Substantia nigra (tissue), 51 donors: ENCODE measurements at places on chromosomes 16 and 17.

GRCh38 chr16:57795431-57795878 is 6.8 kb downstream of the KIFC3 start:
- DNase-seq, result no peak

DNA sequence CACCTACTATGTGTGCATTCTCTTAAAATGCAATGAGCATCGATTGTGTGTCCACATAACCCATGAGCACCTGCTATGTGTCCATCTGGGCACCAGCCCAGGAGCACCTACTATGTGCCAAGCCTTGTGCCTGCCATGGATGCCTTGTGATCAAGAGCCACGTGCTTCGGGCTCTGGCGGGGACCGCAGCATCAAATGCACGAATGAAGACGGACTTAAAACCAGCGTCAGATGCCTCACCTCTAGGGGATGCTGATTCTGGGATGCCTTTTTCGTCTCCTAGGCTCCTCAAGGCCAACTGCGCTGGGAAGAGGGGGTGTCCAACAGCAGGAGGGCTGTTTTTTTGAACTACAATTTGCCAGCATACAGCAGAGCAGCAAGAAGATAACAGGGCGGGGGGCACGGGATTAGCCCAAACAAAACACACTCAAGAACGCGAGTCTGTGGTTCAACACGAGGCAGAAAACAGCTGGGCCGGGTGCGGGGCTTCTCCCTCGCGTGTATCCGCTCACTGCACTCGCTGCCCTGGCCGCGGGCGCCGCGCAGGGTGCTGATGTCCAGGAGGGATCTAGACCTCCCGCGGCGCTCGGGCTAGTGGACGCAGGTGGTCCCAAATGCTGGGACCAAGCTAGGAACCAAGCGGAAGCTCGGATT is 1.2 kb upstream of the GLIS2 start:
- no peak for DNase-seq

- DNase-seq, result no peak
These were observed 286.2 kb upstream of the FOXF1 start for GRCh38 chr16:86224126-86224525.

DNA sequence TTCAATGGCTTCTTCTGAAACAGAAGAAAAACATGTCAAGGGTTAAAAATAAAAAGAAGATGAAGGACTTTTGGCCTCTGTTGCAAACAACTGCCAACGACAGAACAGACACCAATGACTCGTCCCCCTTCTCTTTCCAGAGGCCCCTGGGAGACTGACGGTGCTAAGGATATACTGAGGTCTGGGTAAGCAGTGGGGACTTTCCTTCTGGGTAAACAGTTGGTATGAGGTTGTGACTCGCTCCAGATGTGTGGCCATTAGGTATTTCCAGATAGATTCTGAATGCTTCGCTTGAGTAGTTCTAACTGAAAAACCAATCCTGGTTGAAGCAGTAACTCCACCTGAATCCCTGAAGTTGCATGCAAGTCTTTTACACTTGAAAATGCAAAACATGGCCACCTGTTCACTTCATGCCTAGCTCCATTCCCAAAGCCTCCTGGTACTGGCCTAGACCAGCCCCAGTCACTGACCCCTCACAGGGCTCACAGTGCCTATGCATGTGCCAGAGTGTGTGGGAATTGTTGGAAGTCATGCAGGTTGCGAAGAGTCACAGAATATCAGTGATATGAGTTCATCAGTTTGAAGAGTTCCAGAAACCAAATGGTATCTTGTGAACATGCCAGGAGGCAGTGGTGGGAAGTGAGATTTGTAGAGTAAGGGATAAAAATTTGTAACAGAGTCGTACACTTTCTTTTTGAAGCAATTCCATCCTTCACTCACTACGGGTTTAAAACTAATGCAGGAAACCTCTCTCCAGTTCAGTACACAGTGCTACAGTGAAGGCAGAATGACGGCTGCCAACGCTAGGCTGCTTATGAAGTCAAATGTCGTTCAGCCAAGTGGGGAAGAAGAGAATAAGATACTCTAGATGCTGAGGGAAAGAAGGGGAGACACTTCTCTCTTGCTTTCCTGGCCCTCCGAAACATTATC is 217.8 kb downstream of the ZFHX3 start:
- DNase-seq, result no peak

DNA sequence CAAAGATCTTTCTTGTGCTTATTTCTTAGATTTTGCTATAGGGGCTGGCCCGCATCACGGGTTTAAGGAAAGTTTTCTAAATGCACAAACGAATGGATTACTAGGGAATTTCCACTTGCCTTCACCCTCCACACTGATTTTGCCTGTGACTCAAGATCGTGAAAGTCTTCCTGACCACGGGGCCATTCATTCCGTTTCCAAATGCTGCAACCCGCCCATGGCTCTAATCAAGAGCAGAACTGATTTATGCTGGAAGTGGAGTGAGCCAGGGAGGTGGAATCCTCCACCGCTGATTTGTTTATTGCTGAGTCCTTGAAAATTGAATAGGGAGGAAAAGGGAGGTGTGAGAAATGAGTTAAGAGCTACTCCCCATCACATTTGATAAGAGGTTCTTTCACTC is 52.4 kb downstream of the CA10 start:
- no peak for DNase-seq

DNA sequence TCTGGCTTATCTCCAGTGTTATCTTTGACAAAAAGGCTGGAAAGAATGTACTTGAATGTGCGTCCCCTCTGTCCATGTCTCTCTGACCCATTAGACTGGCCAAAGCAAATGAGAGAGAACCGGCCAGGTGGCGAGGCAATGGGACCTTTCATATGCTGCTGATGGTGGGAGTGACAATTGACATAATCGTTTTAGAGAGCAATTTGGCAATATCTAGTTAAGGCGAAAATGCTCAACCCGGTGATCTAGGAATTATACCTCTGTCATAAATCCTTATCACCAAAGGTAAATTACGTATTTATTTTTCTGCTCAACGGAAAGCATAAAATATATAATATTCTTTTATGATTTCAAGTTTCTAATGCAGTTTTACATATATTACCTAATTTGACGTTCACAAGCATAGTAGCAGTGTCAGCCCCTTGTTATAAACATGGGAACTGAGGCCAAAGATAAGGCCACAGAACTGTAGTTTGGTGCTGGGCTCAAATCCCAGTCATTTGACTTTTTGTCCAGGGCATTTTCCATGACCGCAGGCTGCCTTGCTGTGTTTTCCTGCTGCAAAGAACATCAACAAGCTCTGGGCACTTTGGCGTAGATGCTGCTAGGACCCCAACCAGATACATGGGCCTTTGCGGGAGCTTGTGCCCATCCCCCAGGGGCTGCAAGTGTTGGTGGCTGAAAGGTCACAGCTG is 14.7 kb upstream of the SDK2 start:
- DNase-seq, result no peak

GRCh38 chr16:67399749-67400704 is 6.7 kb upstream of the TPPP3 start:
- no peak for DNase-seq

DNA sequence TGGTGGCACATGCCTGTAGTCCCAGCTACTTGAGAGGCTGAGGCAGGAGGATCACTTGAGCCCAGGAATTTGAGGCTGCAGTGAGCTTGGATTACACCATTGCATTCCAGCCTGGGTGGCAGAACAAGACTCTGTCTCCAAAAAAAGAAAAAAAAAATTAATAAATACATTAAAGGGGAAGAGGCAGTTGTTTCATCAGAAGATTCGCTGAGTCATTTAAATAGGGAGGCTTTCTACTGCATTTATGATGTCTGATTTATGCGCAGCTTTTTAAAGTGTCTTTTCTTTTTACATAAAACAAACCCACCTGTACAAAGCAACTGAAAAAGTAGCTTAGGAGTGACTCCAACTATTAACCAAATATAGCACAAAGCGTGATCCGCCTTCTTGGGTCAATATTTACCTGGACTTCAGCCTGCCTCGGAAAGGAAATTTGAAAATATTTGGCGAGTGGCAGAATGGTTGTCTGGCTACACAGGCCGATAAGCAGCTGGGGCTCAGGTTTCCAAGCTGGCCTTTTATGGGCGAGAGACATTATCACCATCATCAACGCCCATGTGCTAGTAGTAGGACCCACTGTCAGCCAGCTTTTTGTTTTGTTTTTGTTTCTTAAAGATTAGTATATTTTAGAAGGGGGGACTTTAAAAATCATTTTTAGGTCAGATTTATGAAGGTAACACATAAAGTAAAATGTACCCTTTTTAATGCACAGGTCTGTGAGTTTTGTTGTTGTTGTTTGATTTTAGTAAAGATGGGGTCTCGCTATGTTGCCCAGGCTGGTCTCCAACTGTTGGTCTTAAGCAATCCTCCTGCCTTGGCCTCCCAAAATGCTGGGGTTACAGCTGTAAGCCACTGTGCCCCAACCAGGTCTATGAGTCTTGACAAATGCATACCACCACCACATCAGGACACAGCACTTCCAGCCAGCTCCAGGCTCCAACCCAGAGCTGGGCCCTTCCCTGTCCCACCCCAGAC is 42.5 kb upstream of the RASD1 start:
- no peak for DNase-seq

GRCh38 chr16:77677129-77677528 is 45.2 kb upstream of the NUDT7 start:
- no peak for DNase-seq
